ENCODE measurements at places on chromosomes 7 and 10.

GRCh38 chr7:44217852-44218402 lies 17.1 kb downstream of the YKT6 start:
- DNase-seq: no peak

- DNase-seq: no peak
Observed at GRCh38 chr7:68627247-68627864, 970.9 kb upstream of the AUTS2 start.

DNA sequence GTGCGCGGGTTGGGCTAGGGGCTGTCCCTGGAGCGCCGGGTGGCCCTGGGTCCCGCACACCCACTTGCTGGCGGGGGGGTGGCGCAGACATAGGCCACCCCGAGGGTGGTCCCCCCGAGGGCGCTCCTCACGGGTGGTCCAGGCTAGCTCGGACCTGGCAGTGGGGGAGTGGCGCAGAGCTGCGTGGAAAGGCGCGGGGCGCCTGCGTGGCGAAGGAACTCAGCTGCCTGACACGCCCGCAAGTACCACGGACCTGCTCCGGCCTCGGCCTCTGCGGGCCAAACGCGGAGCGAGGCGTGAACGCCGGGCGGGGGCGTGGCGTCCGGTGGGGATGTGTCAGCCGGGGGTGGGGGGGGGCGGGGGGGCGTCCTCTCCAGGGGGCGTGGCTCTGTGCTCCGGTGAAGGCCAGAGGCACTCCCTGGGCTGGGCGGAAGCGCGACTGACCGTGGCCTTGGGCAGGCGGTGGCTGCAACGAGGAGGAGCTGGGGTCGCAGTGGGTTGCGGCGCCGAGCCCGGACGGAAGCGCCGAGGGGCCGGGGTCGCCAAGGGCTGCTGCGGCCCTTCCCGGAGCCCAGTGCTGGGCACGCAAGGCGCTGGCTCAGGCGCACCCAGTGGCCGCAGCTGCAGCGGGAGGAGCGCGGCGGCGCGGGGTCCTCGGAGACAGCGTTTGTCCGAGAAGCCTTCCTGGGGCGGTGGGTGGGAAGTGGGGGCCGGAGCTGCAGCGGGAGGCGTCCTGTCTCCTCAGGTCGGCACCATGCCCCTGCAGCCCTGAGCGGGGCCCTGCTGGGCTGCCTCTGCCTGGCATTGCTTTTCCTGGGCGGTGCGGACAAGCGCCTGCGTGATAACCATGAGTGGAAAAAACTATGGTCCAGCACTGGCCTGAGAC lies 58.9 kb upstream of the NUPR2 start:
- no peak for DNase-seq

- no peak for DNase-seq
Observed at GRCh38 chr7:1081931-1082401, 5.9 kb upstream of the GPER1 start.

- DNase-seq: no peak
Observed at GRCh38 chr10:10911471-10911921, 106.2 kb upstream of the CELF2 start.

GRCh38 chr7:601595-602340 lies 82.1 kb upstream of the PDGFA start:
- DNase-seq: peak; percentile 91

DNA sequence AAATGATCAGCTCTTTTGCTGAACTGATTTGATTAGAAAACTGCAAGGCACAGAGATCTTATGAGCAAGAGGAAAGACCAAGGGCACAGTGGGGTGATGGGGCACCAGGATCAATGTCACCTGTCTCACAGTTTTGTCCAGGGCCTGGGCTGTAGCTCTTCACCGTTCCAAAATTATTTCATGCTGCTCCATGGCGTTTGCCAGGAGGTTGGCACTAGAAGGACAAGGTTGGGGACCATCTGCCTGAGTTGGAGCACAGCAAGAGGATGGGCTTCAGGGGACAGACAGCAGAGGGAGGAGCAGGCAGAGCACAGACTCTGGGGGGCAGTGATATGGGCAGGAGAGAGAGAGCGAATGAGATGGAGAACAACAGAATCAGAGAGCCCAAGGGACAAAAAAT lies 17.5 kb upstream of the FRA10AC1 start:
- DNase-seq: no peak

GRCh38 chr7:133910761-133911160 lies 216.4 kb upstream of the LRGUK start:
- no peak for DNase-seq

- DNase-seq: no peak
Observed at GRCh38 chr7:115132096-115132495, 210.2 kb downstream of the MDFIC start.

- no peak for DNase-seq
Observed at GRCh38 chr7:611281-611810, 91.7 kb upstream of the PDGFA start.

DNA sequence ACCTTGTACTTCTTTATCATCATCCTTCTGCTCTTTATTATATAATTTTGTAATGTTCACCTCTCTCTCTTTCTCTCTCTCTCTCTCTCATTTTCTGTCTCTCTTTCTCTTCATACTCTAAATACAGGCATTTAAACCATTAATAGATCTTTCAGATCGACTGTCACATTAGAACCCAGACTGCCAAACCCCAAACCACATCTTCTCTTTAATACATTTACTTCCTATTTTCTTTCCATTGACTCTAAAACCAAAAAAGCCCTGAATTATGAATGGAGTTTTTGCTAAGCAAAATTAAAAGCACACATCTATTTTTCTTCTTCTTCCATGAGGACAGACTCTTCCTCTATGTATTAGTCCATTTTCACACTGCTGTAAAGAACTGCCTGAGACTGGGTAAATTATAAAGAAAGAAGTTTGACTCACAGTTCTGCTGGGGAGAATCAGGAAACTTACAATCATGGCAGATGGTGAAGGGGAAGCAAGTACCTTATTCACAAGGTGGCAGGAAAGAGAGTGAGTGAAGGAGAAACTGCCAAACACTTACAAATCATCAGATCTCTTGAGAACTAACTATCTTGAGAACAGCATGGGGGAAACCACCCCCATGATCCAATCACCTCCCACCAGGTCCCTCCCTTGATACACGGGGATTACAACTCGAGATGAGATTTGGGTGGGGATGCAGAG lies 272.7 kb upstream of the MGMT start:
- no peak for DNase-seq

GRCh38 chr7:77331938-77332695 lies 84.0 kb downstream of the GSAP start:
- DNase-seq: peak; percentile 77

- DNase-seq: peak; percentile 32
Observed at GRCh38 chr10:3763035-3763456, 22.0 kb downstream of the KLF6 start.

GRCh38 chr7:43530553-43531410 lies 52.1 kb upstream of the STK17A start:
- no peak for DNase-seq

DNA sequence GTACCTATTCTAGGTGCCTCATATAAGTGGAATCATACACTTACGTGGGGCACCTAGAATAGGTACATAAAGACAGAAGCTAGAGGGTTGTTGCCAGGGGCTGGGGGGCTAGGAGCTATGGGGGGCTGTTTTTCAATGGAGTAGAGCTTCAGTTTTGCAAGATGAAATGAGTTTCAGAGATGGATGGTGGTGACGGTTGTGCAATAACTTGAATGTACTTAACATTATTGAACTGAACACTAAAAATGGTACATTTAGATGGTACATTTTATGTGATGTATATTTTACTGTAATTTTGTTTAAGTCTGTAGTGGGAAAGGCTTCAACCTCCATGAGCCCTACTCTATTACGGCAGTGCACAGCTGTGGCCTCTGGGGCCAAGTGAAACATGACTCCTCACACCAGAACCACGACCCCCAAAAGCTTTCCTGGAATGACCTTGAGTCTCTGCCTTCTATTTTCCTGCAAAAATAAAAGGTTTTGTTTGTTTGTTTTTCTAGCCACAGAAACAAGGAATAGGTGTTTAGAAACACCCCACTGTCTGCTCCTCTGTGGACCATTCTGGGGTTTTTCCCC lies 147.3 kb upstream of the PLXNA4 start:
- no peak for DNase-seq

- no peak for DNase-seq
Observed at GRCh38 chr7:20299145-20299544, 31.6 kb upstream of the ITGB8 start.

DNA sequence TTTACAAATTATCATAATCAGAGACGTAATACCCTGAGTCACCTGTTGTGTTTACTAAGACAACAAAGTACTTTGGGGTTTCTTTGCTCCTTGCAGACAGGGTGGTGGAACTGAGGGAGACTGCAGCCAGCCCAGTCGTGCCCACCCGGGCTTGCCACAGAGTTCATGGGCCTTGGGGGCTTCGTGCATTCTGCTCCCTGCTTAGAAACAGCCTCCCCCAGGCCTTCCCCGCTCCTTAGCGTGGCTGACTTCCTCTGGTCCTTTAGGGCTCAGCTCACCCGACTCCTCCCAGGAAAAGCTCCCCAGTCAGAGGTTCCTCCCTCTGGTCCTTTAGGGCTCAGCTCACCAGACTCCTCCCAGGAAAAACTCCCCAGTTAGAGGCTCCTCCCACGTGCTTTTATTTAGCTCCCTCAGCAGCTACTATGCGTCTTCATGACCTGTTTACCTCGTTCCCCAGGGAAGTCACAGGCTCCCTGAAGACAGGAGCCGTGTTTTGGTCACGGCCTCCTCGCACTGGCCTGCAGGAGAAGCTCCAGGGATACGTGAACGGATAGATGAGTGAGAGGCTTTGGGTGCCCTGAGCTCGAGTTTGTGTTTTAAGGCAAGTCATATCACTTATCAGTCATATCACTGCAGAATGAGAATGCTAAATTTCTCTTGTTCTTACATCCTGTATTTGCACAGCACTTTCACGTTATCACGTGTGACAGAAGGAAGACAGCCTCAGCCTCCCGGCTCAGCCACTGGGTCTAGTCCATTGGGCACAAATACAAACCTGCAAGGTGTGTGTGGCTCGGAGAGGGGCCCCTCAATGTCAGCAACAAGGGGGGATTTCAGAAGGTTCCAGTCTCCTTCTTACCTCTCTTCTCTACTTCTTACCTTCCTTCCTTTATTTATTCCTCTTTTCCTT lies 52.7 kb upstream of the VIPR2 start:
- DNase-seq: peak; percentile 57

GRCh38 chr7:80950550-80950967 lies 31.7 kb upstream of the SEMA3C start:
- DNase-seq: no peak

- no peak for DNase-seq
Observed at GRCh38 chr7:110681941-110682340, 409.0 kb upstream of the LRRN3 start.

- DNase-seq: no peak
Observed at GRCh38 chr7:26580064-26580591, 284.3 kb downstream of the SKAP2 start.

DNA sequence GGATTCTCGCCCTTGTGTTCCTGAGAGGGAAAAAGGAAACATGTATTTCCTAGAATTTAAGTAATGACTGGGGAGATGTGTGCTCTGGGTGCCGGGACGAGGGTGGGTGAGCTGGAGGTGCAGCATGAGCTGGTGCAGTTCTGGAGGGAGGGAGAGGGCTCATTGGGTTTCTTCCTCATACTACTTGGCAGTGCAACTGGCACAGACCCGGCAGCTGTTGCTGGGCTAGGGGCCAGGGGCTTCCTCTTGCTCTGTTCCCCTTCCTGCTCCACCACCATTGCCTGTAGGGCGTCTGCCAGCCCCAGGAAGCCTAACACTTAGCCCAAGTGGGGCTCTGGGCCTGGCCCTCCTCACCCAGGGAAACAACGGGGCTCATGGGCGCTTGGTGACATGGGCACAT lies 5.9 kb downstream of the RET start:
- no peak for DNase-seq

DNA sequence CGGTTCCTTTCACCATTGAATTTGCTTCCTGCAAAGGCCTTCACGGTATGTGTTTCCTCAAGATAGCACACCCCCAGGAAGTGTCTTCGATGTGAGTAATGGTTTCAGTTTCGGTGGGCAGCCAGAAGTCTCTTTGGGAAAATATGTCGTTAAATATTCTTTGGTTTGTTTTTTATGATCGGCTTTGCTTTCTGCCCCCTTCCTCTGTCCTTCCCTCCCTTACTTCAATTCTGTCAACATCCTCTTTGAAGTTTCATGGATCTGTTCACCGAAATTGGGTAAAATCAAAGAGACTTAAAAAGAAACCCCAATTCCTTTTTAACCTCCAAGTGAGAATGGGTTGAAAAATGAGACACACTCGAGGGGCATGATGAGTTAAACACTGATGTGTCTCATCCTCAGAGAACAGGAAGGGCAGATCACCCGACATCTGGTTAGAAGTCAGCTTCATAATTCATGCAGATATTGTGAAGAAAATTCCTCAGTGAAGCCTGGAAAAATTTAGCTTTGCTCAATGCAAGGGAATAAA lies 170.8 kb upstream of the HABP2 start:
- peak; percentile 62 for DNase-seq

DNA sequence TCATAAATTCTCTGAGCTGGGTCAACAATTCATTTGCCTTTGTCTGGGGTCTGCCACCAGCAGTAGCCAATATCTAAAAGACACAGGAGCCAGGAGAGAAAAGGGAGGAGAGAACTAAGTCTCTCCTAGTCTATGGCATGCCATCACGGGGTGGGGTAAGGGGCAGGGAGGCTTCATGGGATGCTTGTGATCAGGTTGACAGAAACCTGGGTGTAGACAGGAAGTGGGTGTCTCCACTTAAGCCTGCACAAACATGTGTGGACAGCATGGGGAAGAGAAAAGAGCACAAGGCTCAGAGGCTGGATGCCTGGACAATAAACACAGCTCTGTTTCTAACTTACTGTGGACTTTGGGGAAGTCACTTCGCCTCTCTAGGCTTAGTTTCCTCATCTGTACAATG lies 11.5 kb upstream of the C10orf53 start:
- DNase-seq: no peak

- no peak for DNase-seq
Observed at GRCh38 chr7:38751416-38751815, 120.2 kb upstream of the AMPH start.

- no peak for DNase-seq
Observed at GRCh38 chr10:7302930-7303557, 107.8 kb downstream of the SFMBT2 start.

DNA sequence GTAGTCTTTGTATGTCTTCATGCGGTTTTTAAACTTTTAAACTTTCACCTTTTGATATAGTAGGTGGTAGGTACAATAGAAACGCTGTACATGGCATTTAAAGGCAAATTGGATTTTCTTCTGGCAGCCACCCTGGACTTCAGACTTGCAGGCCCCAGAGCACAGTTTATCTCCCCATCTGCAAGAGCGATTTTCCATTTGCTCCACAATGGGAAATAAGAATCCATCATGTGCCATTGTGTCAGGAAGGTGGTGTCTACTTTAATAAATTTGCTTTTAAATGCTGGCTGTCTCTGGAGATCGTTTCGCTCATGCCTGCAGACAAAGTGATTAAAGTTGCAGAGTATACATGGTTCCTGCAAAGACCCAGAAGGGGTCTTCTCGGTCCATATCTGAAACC lies 38.9 kb downstream of the UNC5B start:
- no peak for DNase-seq
